ENCODE measurements at places on chromosomes 5 and 9.

DNA sequence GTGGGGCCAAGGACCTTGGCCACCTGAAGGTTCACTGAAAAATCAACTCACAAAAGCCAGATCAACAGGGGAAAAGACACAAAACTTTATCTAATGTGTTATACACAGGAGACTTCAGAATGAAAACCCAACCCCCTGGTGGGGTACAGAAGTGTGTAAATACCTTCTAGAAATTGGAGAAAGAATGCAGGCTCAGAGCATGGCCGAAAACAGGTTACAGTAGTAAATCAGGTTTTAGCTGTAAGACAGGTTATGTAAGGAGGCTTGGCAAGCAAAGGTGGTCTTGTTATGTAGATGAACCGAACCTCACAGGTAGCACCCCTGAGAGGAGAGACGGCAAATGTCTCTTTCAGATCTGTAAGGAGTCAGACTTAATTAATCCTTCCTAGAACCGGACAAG lies 10.0 kb downstream of the CEMIP2 start:
- DNase-seq, result peak; percentile 94

DNA sequence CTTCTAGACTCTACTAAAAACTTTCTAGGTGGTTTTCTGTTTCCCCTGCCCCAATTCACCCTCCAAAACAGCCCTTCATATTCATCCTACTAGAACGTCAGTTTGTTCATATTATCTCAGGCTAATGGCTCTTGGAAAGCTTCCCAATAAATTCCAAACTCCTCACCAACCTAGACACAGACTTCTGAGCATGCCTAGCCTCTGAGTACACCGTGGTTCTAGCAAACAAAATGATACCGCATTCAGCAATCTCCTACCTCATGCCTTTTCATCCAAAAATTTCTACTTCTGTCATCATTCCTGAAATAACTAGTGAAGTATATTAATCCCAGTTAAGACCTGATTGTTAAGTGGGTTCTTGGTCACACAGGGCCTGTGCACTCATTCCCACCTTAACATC lies 46.5 kb upstream of the NR5A1 start:
- no peak for DNase-seq

GRCh38 chr5:127298036-127298429 lies 7.4 kb downstream of the MEGF10 start:
- DNase-seq, result no peak

GRCh38 chr9:27467486-27467885 lies 56.6 kb upstream of the IFNK start:
- DNase-seq, result no peak

DNA sequence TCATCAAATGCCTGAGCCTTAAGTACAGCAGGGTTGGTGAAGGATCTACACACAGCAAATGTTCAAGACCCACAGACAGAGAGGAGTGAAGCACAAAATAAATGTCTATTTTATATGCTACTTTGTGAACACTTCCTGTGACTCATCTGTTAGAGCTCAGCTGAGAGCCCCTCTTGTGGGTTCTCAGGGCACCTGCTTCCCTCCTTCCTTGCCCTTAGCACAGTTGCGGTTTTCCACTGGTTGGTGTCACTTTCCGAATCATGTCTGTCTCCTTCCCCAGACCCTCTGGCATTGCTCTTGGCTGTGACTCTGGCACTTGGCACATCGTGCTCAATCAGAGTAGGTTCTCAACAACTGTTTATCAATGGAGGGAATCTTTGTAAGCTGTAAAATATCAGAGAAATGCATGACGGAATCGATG lies 128.5 kb upstream of the STC2 start:
- no peak for DNase-seq

GRCh38 chr9:113876151-113876992 lies at the start of gene ZNF618:
Gene ZNF618, plus strand, starts transcription at chr9:113876309. Its CDS starts 72 bp downstream, at chr9:113876381.
- DNase-seq, result no peak

DNA sequence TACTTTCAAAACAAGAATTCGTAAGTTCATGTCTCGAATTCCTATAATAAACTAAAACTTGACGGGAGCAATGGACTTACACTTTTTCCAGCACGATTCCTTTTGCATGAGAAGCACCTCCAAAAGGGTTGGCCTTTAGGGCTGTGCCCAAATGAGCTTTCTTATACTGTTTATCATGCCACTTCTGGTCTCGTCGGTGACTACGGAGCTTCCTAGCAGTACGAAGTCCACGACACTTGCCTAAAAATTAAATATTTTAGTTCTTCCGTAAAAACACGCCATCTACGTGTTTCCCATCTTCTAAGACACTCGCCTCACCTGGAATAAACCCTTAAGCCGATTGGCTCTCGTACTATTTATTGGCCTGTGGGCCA lies 554 bp downstream of the RPS23 start:
- DNase-seq, result no peak

DNA sequence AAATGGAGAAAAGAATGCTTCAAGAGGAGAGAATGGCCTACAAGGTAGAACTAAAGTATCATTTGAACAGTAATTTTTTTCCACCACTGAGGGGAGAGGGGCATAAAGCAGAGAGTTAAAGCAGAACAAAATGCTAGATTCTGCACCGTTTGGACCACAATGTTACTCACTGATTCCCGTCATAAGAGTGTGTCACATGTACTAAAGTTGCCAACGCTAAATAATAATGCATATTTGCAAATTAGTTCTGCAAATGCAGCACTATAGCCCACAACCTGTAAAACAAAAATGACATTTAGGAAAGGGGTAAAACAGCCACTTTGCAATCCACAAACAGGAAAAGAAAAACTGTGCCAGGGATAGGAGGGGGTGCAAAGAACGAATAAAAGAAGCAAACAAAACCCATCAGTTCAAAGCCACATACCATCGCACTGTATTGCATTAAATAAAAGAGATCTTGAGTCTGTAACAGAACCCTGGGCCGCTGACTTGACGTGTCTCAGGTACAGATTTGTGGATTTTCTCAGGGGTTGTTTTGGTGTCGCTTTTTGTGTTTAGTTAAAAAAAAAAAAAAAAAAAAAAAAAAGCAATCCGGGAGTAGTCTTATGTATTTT lies 7.7 kb upstream of the NFIB start:
- no peak for DNase-seq

- no peak for DNase-seq
These were observed 280.3 kb downstream of the DRD1 start for GRCh38 chr5:175163586-175164275.

DNA sequence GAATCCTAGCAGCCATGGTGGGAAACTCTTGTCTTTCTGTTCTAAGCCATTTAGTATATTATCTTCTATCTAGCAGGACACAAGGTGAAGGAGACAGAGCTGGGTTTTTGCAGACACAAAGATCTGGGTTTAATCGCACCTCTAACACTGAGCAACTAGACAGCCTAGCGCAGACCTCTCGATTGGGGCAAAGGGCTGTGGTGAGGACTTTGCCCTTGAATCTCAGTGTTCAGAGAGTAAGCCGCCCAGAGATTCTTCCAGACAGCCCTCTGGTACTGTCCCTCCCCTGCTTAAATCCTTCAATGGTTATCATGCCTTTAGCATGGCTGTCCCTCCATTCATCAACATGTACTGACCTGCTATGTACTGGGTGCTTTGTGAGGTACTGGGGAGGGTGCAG lies 128.1 kb downstream of the CRB2 start:
- no peak for DNase-seq

- no peak for DNase-seq
These were observed 80.1 kb downstream of the EGFLAM start for GRCh38 chr5:38338455-38338854.

GRCh38 chr9:109192732-109193361 lies 25.8 kb upstream of the FRRS1L start:
- DNase-seq, result no peak

Measured in iPS DF 19.7 (cell line).